GM12891 (cell line): ENCODE measurements at places on chromosomes 5 and 9.

DNA sequence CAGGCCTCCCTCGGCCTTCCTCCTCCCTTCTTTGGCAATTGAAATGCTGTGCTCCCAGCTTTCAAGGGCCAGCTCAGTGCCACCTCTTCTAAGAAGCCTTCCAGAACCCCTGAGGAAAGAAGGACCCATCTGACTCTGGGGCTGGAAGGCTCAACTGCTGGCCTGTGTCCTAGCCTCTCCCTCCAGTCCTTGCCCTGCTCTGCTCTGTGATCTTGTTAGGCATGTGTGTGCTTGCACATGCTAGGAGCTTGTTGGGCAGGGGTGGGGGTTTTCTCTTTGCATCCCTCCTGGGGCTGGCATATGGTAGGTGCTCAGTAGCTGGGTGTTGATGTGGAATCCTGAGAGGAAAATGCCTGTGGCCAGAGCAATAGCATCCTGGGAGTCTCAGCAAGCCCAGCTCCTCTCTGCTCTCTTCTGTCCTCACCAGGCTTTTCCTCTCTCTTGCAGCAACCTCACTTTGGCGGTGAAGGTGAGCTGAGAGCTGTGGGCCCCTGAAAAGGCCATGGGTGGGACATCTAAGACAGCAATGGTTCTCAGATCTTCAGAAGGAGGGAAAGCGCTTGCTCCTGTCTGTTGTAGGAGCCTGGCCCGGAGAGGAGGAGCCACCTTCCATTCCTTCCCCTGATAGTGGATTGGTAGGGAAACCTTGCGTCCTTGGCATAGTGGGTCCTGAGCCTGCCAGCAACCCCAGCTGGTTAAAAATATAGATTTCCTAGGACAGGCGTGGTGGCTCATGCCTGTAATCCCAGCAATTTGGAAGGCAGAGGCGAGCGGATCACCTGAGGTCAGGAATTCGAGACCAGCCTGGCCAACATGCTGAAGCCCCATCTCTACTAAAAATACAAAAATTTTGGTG is 9.9 kb downstream of the DOLK start:
- no peak for DNase-seq

DNA sequence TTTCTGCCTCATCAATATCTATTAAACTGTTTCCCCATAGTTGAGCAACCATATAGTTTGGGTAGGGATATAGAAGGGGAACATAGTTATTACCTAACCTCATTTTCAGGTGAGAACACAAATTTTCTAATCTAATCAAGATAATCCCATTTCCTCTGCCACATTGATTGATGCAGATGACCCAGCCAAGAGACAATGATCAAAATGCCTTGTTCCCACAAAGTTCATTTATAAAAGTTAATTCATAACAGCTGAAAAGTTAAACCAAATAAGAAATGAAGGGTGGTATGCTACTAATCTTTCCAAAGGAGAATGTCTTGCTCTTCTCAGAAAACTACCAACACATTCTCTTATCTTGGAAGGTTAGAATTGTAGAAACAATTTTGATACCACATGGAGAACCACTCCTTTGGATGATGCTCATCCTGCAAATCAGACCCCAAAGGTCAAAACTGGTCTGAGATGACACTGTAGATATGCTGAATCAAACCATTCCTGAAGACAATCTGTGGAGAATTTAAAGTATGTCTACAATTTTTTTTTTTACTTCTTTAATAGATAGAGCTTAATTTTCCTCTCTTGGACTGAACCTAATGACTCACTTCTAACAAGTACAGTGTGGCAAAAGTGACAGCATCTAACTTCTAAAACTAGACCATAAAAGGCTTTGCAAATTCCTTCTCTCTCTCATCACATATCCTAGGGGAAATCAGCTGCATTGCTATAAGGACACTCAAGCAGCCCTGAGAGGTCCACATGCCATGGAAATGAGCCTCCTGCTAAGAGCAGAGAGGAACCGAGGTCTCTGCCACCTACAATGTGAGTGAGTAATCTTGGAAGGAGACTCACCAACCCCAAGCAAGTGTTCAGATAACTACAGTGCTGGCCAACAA is 586.7 kb upstream of the TUSC1 start:
- no peak for DNase-seq

GRCh38 chr9:785997-786396 is 55.5 kb upstream of the DMRT1 start:
- DNase-seq, result no peak

GRCh38 chr9:35515766-35516165 is 25.9 kb downstream of the RUSC2 start:
- no peak for DNase-seq

DNA sequence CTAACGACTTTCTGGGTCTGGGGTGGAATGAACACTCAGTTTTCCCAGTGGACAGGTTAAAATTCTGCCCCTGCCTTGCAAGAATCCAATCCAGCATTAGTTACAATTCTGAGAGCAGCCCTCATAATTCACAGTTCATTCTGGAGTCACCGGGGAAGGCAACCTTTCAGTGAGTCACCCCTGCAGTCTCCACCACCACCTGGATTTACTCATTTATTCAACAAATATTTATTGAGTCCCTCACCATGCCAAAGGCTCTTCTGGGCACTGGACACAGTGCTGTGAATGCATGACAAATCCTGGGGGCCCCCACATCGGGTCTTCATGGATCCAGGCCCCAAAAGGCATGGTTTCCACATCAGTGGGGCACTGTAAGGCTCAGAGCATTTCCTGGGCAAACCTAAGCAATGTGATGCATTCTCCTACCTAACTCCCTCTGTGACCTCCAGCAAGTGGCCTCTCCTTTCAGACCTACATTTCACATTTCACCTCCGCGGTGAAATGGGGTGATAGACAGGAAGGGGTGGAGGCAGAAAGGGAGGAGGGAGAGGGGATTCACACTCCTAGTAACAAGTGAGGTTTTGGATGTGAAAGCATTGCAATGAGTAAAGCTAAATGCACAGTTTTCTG is 6.4 kb upstream of the MSX2 start:
- no peak for DNase-seq

DNA sequence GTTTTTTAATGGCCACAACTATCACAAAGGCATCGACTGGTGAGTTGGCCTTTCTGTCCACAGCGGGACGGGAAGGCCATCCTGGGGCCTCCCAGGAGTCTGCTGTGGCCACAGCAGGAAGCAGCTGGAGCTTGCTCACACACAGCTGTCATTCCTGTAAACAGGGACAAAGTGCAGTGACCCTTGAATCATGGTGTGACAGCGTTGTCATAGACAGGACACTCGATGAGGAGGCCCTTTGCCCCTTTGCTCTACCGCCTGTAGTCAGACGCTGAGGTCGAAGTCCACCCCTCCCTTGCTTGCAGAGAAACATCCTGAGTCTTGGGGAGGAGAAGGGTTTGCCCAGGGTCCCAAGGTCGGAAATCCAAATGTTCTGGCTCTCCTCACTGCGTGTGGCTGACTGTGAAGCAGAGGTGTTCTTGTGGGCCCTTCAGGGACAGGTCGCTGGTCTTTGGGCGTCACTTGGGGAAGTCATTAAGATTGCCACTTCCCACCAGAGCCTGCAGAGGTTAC is 35.1 kb downstream of the NDST1 start:
- DNase-seq, result no peak

GRCh38 chr9:16131264-16131663 is 578.4 kb downstream of the CCDC171 start:
- no peak for DNase-seq

GRCh38 chr5:151961557-151961956 is 36.9 kb upstream of the GLRA1 start:
- no peak for DNase-seq

DNA sequence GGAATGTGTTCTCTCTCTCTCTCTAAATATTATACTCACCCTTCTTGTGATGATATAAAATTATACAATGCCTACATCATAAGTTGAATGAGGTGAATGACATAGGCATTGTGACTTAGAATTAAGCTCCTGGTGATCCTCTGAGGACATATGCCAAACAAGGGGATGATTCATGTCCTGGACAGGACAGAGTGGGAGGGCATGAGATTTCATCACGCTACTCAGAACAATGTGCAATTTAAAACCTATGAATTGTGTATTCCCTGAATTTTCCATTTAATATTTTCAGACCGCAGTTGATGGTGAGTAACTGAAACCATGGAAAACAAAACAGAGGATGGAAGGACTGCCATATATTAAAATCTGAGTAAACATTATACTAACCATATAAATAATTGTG is 782.2 kb upstream of the NUDT12 start:
- DNase-seq, result no peak

- no peak for DNase-seq
Observed at GRCh38 chr9:69071059-69071458, 35.5 kb downstream of the FXN start.

DNA sequence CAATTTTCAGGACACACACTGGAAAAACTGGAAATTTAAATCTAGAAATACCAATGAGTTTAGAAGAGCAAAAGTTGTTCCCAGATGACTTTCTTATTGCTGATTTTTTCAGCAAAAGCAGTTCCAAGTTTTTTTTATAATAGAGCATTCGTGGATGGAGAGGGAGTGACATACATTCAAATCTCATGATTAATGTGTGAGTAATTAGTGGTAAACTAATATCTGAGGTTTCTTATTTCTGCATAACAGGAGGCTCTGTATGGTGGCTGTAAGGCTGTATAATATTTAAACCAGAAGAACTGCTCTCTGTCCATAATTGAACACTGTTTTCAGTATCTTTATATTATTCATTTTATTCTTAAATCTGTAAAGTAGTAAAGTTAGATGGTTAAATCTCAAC is 25.8 kb downstream of the LYSMD3 start:
- DNase-seq, result no peak

GRCh38 chr5:156356238-156356637 is 29.3 kb downstream of the SGCD start:
- no peak for DNase-seq

DNA sequence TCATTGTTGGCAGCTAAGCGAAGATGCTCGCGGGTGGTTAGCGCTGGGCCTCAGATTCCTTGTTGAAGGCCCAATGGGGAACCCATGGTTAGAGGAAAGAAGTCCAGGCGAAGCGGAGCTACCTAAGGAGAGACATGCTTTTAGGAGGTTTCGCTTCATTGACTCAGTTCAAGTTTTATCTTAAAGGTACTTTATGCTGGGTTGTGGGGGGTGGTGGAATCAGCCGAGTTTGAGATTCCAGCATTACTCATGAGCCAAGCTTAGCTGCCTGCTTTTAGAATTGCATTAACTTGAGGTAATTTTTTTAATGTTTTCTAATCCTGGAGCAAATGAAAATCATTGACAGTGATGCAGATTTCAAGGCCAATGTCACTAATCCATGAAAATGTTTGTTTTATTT is 16.1 kb downstream of the MEGF10 start:
- DNase-seq, result no peak

DNA sequence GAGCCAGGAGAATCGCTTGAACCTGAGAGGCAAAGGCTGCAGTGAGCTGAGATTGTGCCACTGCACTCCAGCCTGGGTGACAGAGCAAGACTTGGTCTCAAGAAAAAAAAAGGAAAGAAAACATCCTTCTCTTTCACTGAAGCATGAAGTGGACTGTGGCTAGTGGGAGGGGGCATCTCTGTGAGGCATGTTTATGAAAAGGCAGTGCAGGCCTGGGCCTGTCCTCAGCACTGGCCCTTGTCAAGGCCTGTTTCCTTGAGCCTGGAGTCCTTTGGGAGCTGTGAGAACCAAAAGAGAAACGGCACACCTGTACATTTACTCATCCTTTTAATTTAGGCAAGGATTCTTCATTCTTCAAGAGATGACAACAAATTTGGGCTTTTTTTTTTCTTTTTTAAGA is 18.3 kb upstream of the FUBP3 start:
- DNase-seq, result no peak

- DNase-seq, result no peak
Observed at GRCh38 chr5:5965132-5965531, 413.2 kb downstream of the MED10 start.

- no peak for DNase-seq
Observed at GRCh38 chr5:172795318-172795977, 24.5 kb upstream of the DUSP1 start.

DNA sequence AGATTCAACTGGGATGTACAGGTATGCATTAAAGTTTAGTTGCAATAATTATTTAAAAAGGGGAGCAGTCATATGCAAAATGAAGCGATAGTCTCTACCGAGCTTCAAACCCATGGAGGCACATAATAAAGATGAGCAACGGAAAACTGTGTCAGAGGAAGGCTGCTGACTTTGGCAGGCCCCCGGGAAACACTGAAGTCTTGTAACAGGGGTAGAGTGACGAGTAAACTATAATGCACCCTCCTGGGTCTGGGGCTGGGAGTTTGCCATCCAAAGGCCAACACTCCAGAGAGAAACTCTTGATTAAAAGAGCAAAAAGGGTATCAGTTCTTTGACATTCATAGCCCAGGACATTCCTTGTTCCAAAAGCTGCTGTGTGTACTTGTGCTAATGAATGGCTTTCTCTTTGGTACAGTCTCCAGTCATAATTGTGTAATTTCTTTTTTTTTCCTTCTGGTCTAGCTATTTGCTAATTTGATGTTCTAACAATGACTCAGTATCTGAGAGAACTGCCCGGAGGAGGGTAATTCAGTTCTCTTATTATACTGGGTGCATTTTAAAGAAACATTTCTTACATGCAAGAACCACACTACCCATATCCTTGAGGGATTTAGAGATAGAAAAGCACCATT is 59.2 kb downstream of the TNC start:
- no peak for DNase-seq

DNA sequence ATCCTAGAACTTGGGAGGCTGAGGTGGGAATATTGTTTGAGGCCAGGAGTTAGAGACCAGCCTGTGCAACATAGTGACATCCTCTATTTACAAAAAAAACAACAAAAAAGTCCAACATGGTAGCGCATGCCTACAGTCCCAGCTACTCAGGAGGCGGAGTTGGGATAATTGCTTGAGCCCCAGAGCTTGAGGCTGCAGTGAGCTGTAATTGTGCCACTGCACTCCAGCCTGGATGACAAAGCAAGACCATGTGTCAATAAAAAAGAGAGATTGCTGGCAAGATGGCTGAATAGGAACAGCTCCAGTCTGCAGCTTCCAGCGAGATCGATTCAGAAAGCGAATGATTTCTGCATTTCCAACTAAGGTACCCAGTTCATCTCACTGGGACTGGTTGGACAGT is 54.8 kb upstream of the FBXL17 start:
- no peak for DNase-seq

- no peak for DNase-seq
Observed at GRCh38 chr5:171808951-171809350, 23.3 kb downstream of the SMIM23 start.

DNA sequence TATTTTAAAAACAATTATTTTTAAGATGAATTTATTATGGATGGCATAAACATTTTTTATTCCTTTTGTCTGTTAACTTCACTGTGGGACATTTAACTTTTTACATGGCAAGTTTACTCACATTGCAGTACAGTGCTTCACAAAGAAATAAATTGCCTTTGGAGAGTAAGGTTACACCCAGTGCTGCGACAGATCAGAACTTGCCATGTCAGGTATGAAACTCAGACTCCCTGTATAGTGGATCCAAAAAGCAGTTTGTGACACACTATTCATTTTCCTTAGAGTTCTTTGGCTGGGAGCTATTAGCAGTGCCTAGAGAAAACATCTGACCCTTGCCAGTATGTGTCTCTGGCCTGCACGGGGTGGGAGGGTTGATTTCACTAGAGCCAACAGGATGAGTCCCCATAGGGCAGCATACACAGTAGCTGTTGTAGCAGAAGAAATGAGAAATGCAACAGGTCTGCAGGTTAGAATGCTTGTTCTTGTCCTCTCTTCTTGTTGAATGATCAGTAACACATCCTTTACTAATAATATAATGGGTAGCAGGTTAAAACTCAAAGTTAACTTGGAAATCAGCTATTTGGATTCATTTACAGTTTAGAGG is 42.9 kb downstream of the STARD4 start:
- DNase-seq, result no peak
